ENCODE measurements at places on chromosomes 7 and 10. TPM values are rescaled to one million over a fixed set of nuclear protein-coding genes. Genes with fewer than 3 reads are reported as not detected.

Gene INSYN2A
- not detected for total RNA-seq

Gene PRSS37
- total RNA-seq: not detected

- no peaks in the 10 kb centered on the region for H3K36me3 ChIP-seq
- no peak overlapping the region for H3K4me3 ChIP-seq
- no peak for DNase-seq
- H3K27me3 ChIP-seq: no peaks in the 10 kb centered on the region
Observed at GRCh38 chr10:54656643-54657042, 144.4 kb downstream of the PCDH15 start.

Gene GPRIN2
- not detected for total RNA-seq

DNA sequence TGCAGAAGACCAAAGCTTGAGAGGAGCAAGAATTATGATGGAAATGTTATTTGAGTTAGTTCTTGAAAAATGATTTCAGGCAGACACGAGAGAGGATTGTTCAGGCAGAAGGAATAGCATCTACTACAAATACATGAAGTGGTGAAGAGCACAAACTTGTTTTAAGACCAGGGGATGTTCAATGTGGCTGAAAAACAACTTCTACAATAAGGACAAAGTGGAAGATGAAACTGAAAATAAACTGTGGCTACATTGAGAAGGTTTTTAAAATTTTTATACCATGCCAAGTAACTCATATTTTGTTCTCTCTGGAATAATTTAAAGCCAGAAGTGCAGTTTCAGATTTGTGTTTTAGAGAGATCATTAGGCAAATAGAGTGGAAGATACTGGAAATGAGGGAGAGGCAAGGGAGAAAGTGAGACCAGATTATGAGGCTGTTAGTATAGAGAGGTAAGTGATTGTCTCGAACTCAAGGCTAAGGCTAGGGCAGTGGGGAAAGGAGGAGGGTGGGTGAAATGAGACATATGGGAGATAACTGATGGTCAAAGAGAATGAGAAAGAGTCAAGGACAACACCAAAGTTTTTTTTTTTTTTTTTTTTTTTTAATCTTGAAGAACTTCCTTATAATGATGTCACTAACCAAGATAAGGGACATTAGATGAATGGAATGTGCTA is 115.4 kb downstream of the MDFIC start:
- no peak overlapping the region for H3K27ac ChIP-seq
- no peak overlapping the region for H3K4me3 ChIP-seq
- no peaks in the 10 kb centered on the region for H3K36me3 ChIP-seq
- DNase-seq: no peak
- peaks cover 3% of the 10 kb centered on the region for H3K4me1 ChIP-seq

DNA sequence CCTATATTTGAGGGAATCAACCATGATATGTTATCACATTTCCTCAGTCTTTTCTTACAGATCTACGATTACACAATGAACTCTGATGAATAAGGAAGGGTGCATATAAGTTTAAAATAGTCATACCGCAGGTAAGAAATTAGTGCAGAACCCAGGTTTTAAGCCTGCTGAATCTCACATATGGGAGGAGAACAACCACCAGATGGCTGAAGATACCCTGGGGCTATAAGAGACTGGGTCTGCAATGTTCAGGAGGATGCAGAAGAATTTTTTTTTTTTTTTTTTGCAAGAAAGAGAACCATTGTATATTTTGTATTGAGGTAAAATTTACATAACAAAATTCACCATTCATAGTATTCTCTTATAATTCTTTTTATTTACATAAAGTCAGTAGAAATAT is 372.3 kb upstream of the MYO3A start:
- no peaks in the 10 kb centered on the region for H3K27me3 ChIP-seq
- no peak for DNase-seq
- no peaks in the 10 kb centered on the region for H3K4me1 ChIP-seq
- no peak overlapping the region for H3K4me3 ChIP-seq
- no peak overlapping the region for H3K27ac ChIP-seq

DNA sequence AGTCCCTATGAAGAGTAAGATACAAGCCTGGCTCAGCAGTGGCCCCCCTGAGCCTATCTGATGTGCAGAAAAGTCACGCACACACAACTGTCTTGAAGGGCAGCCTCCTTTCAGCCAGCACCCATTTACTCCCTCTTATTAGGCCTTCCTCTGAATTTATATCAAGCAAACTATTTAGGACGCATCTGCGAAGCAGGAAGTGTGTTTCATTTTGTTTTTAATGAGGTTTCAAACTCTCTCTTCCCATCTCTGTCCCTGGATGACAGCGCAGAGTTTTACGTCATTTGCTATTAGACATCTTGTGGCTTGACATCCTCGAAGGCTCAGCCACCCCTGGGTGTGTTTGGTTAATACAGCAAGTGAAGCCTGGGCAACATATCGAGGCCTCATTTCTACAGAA is 79.5 kb downstream of the CUX1 start:
- H3K4me3 ChIP-seq: no peak overlapping the region
- no peaks in the 10 kb centered on the region for H3K36me3 ChIP-seq
- DNase-seq: no peak
- no peak overlapping the region for H3K27ac ChIP-seq

Gene CALCR
- total RNA-seq: not detected

- no peak for DNase-seq
- H3K4me3 ChIP-seq: no peak overlapping the region
- H3K4me1 ChIP-seq: peaks cover 42% of the 10 kb centered on the region
- no peak overlapping the region for H3K27ac ChIP-seq
Observed at GRCh38 chr10:113957013-113957412, 86.7 kb upstream of the ADRB1 start.

Gene AMZ1
- 0.14 TPM for total RNA-seq

Gene GPR26
- not detected for total RNA-seq

- no peak overlapping the region for H3K4me3 ChIP-seq
- DNase-seq: no peak
- no peaks in the 10 kb centered on the region for H3K36me3 ChIP-seq
- no peak overlapping the region for H3K27ac ChIP-seq
- no peaks in the 10 kb centered on the region for H3K4me1 ChIP-seq
- H3K27me3 ChIP-seq: no peaks in the 10 kb centered on the region
Observed at GRCh38 chr7:137074391-137075030, 206.1 kb downstream of the CHRM2 start.

DNA sequence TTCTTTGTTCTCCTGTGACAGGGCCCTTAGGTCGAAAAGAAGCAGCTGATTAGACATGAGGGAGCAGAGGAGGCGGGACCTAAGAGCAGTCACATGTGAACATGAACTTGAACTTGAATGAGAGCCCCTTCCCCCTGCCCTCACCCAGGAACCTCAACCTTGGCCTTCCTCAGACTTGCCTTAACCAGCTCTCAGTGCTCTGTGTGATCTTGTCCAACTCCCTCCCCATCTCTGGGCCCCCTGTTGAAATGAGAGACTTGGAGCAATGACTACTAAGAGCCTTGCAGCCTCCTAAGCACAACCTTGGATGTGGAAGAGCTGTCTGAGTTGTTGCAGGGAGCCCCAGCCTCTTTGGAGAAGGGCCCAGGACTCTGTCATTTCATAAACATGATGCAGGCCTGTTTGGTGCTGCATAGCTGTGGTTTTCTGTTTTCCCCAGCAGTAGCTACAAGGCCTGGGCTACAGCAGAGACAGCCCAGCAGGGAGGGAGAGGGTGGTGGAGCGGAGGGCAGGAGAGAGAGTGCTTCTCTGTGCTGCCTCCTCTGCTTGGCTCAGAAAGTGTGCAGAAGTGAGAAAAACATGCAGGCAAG is 123.9 kb upstream of the ZMIZ1 start:
- H3K4me3 ChIP-seq: no peak overlapping the region
- H3K4me1 ChIP-seq: peaks cover 18% of the 10 kb centered on the region
- H3K27me3 ChIP-seq: no peaks in the 10 kb centered on the region
- H3K27ac ChIP-seq: no peak overlapping the region
- no peaks in the 10 kb centered on the region for H3K36me3 ChIP-seq
- DNase-seq: no peak

- H3K4me1 ChIP-seq: peaks cover 3% of the 10 kb centered on the region
- no peaks in the 10 kb centered on the region for H3K36me3 ChIP-seq
- no peak for DNase-seq
- H3K27ac ChIP-seq: no peak overlapping the region
Observed at GRCh38 chr10:2076528-2076927, 339.2 kb upstream of the ADARB2 start.

Gene ACTL6B
- not detected for total RNA-seq

Gene NME8
- total RNA-seq: not detected

DNA sequence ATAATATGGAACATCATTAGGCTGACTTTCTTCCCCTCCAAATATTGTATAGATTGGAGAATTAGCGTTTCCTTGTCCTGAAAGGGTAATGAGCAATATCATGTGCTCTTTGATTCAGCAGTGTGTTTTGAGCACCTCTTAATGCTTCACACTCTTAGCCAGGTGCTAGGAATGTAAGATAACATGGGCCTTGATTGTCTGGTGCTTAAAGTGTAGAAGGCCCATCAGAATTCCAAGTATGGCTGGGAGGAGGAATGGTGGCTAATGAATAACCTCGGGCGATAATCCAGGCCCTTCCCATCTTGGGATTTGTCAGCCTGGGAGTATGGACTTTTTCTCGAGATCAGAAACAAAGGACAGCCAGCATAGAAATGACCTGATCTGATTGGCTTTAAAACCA is 8.6 kb downstream of the TSPAN13 start:
- no peak for DNase-seq
- peaks cover 4% of the 10 kb centered on the region for H3K27me3 ChIP-seq

Gene OPN4
- not detected for total RNA-seq

DNA sequence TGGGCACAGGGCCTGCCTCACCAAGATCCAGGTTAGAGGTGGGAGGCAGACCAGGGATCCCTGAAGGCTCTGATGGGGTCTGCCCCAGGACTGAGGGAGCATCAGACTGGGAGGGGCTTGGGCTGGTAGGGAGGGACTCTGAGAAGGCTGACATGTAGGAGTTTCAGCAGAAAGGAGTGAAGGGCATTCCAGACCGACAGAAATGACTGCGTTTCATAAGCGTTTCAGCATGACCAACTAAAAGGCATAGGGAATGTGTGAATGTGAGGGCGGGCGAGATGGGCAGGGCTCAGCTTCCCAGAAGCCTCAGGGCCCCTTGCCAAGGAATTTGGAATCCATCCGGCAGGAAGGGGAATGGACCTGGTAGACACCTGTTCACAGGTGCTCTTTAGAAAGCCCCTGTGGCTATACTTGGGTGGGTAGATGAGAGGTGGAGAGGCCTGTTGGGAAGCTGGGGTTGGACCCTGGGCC is 24.9 kb upstream of the SLC29A3 start:
- H3K4me1 ChIP-seq: no peaks in the 10 kb centered on the region
- DNase-seq: no peak
- H3K4me3 ChIP-seq: no peak overlapping the region
- H3K27me3 ChIP-seq: no peaks in the 10 kb centered on the region
- no peak overlapping the region for H3K27ac ChIP-seq

GRCh38 chr7:87234949-87235348 is 15.4 kb upstream of the TMEM243 start:
- no peak overlapping the region for H3K4me3 ChIP-seq
- H3K4me1 ChIP-seq: peaks cover 3% of the 10 kb centered on the region
- no peaks in the 10 kb centered on the region for H3K36me3 ChIP-seq
- no peak overlapping the region for H3K27ac ChIP-seq
- no peak for DNase-seq
- H3K27me3 ChIP-seq: peaks cover 4% of the 10 kb centered on the region

Gene ADRA2A
- total RNA-seq: not detected

DNA sequence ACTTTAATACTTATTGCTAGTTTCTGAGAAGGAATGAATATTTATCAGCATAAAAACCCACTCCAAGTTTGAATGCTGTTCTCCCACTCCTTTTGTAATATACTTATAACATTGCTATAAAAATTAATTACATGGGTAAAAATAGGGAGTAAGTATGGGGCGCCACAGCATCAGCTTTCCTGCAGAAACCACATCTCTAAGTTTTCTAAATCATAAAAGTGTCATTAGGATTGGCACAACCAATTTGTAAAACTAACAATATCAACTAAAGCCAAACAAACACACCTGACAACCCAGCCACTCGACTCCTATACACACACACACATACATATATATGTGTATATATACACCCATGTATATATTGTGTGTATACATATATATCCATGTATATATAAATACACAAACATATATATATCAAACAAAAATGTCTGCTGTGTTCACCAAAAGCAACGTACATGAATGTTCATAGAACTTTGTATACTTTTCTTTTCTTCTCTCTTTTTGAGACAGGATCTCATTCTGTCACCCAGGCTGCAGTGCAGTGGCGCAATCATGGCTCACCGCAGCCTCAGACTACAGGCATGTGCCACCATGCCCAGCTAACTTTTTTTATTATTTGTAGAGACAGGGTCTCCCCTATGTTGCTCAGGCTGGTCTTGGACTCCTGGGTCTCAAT is 14.8 kb upstream of the LRRC17 start:
- H3K36me3 ChIP-seq: no peaks in the 10 kb centered on the region
- H3K4me3 ChIP-seq: no peak overlapping the region
- H3K27ac ChIP-seq: no peak overlapping the region
- DNase-seq: no peak
- H3K27me3 ChIP-seq: no peaks in the 10 kb centered on the region

DNA sequence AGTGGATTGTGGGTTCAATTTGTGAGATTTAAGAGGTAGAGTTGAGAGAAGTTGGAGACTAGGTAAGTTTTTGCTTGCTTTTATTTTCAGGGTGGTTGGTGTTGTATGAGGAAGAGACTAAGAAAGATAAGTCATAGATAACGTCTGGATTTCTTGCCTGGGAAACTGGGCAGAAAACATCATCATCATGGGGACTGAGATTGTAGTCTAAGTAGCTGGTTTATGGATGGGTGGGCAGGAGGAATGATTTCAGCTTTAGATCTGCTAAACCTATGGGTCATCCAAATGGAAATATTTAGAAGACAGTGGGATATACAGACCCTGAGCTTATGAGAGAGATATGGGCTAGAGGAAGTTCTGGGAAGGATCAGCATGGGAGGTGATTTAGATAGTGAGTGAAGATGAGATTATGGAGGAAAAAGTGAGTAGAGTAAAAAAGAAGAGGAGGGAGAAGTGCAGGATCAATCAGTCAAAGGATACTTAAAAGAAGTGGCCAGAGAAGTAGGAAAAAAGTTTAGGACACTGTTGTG is 169.8 kb downstream of the WNT2 start:
- no peak overlapping the region for H3K4me3 ChIP-seq
- DNase-seq: no peak
- no peaks in the 10 kb centered on the region for H3K36me3 ChIP-seq
- H3K27ac ChIP-seq: no peak overlapping the region
- H3K27me3 ChIP-seq: no peaks in the 10 kb centered on the region

DNA sequence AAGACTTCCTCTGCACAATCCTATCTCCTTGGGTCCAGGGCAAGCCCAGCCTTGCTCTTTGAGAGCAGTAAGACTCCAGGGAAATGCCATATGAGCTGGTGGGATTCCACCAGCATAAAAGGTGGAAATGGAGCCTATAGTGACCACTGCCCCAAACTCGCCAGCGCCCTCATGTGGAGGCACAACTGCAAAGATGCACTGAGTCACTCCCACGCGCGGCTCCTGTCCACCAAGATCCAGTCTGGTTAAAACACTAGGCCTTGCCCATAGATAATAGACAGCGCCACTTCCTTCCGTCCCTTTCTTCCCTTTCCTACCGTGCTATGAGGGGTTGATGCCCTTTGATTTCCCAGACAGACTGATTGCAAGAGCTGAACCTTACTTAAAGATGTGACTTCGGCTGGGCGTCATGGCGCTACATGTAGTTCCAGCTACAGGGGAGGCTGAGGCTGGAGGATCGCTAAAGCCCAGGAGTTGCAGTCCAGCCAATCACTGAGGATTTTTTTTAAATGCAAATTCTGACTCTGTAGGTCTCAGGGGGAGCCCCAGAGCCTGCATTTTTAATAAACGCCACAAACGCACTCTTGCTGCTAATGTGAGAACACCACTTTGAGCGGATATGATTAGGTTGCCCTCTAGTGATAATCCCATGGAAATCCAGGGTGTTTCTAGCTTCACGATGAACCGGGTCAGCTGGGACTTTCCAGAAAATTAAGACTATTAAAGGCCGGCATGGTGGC is 136.5 kb downstream of the EPC1 start:
- no peaks in the 10 kb centered on the region for H3K36me3 ChIP-seq
- no peak overlapping the region for H3K4me3 ChIP-seq
- peaks cover 3% of the 10 kb centered on the region for H3K27me3 ChIP-seq

Gene COL1A2
- total RNA-seq: 0.19 TPM

Measured in activated CD4-positive, alpha-beta T cell treated with anti-CD3 and anti-CD28 coated beads for 36 hours (primary cell).